ENCODE measurements at places on chromosomes 7 and 10. TPM values are rescaled to one million over a fixed set of nuclear protein-coding genes. Genes with fewer than 3 reads are reported as not detected.

INSYN2A gene
- 1.5 TPM for total RNA-seq

ATRNL1 gene
- total RNA-seq = 0.30 TPM

PNLIP gene
- total RNA-seq = not detected

MRLN gene
- total RNA-seq = not detected

HSPA12A gene
- total RNA-seq = 14.6 TPM

PALS2 gene
- total RNA-seq = 19.6 TPM

KIAA1549 gene
- total RNA-seq = 7.8 TPM

ANKRD1 gene
- total RNA-seq = 4.4 TPM

All from A549 treated with CpdA at 1 μM for 4 hours (cell line).